ENCODE measurements at places on chromosomes 6 and 20.

- DNase-seq = no peak
Measured at GRCh38 chr6:21305893-21306332, 287.6 kb upstream of the SOX4 start.

- DNase-seq = no peak
Measured at GRCh38 chr20:45595235-45595634, 16.2 kb upstream of the WFDC8 start.

DNA sequence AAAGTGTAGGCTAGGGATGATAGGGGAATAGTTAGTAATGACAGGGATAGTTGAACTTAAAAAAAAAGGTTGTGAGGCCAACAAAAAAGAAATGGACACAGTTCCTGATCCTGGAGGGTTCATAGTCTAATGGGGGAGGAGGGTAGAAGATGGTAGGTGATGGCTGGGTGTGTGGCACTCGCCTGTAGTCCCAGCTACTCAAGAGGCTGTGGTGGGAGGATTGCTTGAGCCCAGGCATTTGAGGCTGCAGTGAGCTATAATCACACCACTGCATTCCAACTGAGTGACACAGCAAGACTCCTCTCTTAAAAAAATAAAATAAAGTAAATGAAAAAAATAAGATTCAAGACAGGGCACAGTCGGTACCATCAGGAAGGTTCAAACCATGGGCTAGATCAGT, 2.4 kb upstream of the MICB start:
- DNase-seq = no peak

- no peak for DNase-seq
Measured at GRCh38 chr6:87016772-87017171, 78.1 kb downstream of the CGA start.

GRCh38 chr6:19734519-19734918, 102.7 kb upstream of the ID4 start:
- no peak for DNase-seq

GRCh38 chr6:93663111-93663510, 243.8 kb upstream of the EPHA7 start:
- no peak for DNase-seq

GRCh38 chr6:106005013-106005412, 81.1 kb upstream of the PRDM1 start:
- no peak for DNase-seq

DNA sequence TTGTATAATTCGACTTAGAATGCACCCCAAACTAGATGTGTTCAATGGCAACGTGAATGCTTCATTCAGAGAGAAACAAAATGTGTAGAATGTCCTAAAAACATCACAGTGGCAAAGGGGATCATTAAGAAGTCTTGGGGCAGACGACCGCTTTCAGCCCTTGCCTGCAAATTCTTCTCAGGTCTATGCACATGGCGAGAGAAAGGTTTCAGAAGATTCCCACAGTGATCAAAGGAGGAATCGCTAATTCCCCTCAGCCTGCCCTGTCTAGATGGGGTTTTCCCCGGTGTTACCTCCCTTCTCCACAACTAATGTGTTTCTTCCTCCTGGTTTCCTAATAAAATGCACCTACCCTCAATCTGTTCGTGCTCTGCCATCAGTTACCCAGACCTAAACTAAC, 13.3 kb upstream of the NHSL1 start:
- no peak for DNase-seq

DNA sequence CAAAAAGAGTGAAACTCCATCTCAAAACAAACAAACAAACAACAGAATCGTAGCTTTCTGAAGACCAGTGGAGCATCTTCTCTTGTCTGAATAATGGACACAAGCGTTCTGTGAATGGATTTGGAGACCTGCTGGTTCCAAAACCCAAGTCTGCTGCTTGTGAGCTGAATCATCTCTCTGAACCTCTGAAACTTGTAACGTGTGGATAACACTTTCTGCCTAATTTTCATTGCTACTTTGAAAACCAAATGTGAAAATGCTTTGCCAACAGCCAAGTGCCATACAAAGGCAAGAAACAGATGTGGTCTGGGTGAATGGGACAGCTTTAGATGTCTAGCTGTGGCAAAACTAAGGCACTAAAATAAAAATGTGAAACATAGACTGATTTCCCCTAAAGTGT, 44.3 kb downstream of the PHACTR1 start:
- DNase-seq = no peak

- no peak for DNase-seq
Measured at GRCh38 chr6:143023695-143024094, 37.0 kb upstream of the AIG1 start.

DNA sequence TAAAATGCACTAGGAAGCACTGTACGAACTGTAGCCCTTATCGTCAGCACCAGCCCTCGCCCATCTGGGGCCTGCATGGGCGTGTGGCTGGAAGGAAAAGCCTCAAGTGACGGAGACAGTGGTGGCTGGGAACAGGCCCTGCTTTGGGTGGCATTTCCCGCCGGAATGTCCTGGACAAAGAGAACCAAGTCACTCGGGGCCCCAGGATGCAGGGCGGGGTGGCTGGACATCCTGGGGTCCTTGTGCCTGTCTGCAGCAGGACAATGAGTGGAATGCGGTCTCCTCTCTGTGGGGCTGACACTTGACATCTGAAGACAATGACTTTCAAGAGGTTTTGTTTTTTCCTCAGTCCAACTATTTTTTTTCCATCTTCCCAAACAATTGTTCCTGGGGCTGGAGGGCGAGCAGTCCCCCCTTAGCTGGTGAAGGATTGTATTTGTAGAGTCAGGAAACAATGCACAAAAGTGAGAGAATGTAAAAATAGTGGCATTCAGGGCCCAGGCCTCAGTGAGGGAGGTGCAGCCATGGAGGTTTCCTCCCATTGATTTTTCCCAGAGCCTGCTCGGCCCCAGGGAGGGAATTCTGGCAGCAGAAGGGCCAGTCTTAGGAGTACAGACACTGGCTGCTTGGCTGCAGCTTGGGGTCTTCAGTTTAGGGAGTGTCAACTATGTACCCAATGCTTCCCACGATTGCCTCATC, 64.4 kb downstream of the PREX1 start:
- DNase-seq = no peak

DNA sequence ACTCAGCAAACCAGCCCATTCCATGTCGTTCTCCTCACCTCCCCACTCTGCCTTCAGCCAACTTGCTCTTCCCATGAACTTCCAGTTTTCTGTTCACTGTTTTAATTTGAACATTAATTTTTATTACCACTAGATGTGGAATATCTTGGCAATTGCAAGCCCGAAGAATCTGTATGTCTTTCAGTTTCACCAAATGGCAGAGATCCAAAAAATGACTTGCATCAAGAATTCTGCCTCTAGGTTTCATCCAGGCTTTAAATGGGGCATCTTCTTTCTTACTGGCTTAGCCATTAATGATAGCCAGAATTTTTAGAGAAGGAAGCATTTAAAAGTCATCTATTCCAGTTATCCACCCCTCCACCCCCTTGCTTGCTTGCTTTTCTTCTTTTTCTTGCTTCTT, 39.0 kb downstream of the CAP2 start:
- DNase-seq = no peak

GRCh38 chr20:17909869-17910321, 58.7 kb downstream of the SNX5 start:
- DNase-seq = no peak

DNA sequence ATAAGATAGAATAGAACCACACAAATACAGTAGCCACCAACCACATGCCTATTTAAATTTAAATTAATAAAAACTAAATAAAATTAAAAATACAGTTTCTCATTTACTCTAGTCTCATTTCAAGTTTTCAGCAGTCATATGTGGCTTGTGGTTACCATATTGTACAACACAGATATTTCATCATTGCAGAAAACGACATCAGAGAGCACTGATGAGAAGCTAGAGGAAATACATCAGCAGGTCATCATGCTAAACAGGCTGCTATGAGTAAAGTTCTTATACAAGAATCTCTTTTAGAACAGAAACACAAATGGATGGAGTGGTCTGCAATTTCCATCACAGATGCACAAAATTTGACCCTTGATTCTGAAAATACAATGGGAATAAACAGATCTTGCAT, 36.6 kb downstream of the TBC1D32 start:
- DNase-seq = no peak

DNA sequence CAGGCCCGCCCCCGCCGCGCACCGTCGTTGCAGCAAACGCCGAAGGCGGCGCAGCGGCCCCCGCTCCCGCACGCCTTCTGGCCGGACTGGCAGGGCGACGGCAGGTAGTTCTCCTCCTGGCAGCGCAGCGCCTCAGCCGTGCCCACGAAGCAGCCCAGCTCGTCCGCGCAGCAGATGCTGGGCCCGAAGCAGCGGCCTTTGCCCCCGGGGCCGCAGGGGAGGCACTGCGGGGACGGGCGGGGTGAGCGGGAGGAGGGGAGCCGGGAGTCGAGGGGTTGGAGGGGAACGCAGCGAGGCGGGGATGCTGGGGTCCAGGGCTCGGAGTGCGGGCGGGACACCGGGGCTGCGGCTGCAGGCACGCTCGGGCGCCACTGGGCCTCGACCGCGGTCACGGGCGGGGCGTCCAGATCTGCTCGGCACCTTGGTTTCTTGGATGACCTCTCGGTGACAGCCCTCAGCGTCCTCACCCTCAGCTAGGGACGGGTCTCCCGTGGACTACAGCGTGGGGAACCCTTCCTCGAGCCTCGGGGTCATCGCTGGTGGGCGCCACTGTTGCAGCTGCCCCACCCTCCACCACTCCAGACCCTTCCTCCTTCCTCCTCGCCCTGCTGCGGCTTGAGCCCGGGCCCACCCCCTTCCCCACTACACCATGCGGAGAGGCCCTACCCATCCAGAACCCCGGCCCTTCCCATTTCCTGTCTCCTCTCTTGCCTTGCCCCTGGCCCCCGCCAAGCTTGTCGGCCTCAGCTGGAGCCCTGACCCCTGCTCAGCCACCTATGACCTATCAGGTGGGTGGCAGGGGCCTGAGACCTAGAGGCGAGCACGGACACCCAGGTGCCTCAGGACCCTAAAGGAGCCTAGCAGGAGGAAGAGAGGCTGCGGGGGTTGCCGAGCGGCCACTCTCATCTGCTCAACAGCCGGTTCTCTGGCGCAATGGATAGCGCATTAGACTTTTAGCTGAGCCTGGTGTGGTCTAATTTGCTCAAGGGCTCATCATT, 1.3 kb downstream of the AVP start:
- no peak for DNase-seq
